ENCODE measurements at places on chromosomes 4 and X. TPM values are rescaled to one million over a fixed set of nuclear protein-coding genes. Genes with fewer than 3 reads are reported as not detected.

- H3K27me3 ChIP-seq: no peaks in the 10 kb centered on the region
- DNase-seq: no peak
- no peak overlapping the region for H3K27ac ChIP-seq
- no peaks in the 10 kb centered on the region for H3K4me1 ChIP-seq
Observed at GRCh38 chr4:10977534-10977933, 293.0 kb upstream of the CLNK start.

- no peak overlapping the region for H3K27ac ChIP-seq
- no peak overlapping the region for H3K4me3 ChIP-seq
- no peak for DNase-seq
Observed at GRCh38 chr4:65450899-65451298, 219.4 kb downstream of the EPHA5 start.

DNA sequence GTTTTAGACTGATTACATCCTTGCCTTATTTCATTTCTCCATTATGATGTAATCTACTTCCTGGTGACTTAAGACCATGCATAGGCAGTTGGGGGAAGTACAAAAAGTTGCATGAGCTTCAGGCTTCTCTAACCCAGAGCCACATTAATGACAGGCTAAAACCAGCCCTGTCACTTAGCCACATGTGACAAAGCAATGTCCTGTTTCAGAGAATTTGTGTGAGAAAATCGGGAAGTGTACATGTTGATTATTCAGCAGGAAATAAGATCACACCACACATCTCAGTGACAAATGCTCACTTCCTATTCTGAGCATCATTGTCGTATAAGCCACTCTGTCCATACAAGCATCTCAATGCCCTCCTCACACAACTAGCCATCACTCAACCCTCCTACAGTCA, 98.5 kb upstream of the MAGEB16 start:
- no peak overlapping the region for H3K4me3 ChIP-seq
- no peak overlapping the region for H3K27ac ChIP-seq
- no peaks in the 10 kb centered on the region for H3K27me3 ChIP-seq
- no peak for DNase-seq
- no peaks in the 10 kb centered on the region for H3K36me3 ChIP-seq

DNA sequence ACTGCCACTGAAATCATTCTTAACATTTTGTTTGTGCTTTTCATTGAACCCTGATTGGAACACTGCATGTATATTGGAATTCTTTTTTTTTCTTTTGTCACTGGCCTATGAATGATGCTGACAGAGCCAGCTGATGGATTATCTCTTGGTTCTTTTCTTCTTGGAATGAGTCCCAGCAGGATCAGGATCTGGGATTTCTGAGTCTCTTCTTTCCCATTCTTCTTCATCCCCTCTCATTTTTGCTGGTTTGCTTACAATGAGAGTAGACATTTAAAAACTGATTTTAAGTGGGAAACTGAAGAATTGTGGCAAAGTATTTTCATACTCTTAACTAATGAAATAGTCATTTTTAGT, 9.0 kb downstream of the DCUN1D4 start:
- no peaks in the 10 kb centered on the region for H3K36me3 ChIP-seq
- no peaks in the 10 kb centered on the region for H3K27me3 ChIP-seq
- H3K4me3 ChIP-seq: no peak overlapping the region
- peaks cover 87% of the 10 kb centered on the region for H3K4me1 ChIP-seq

GRCh38 chrX:361231-362145, 25.2 kb downstream of the PPP2R3B start:
- no peak overlapping the region for H3K4me3 ChIP-seq
- DNase-seq: no peak
- no peak overlapping the region for H3K27ac ChIP-seq

DNA sequence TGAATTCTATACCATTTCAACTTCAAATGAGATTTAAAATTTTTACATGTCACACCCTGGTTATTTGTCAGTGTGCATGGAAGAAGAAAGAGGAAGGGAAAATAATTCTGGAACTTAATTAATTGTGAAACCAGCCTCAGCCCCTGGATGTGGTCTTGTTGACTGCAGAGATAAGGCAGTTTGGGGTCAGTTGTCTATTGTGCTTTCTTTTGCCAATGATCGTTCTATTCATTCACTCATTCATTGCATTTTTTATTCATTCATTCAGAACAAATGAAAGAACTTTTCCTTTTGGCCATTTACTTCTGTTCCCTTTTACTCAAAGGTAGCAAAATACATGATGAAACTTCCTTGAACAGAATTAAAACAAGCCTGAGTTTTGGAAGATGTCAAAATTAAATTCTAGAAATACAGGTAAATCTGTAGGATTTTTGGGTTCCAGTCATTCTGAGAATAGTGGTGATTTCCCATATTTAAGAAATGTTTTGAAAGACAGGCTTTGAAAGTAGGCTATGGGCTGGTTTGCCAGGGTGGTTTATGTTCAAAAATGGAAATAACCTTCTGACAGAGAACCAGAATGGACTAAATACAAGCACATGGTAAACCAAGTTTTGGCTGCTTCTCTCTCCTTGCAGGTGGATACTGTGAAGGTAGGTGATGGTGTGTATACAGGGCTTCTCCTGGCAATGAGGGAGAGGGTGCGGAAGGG, 35.7 kb downstream of the PARM1 start:
- peak overlapping the region; percentile 84 for H3K27ac ChIP-seq
- H3K27me3 ChIP-seq: no peaks in the 10 kb centered on the region
- no peaks in the 10 kb centered on the region for H3K36me3 ChIP-seq
- peaks cover 52% of the 10 kb centered on the region for H3K4me1 ChIP-seq

GRCh38 chr4:76597423-76597979, 162.5 kb downstream of the SHROOM3 start:
- peaks cover 43% of the 10 kb centered on the region for H3K4me1 ChIP-seq
- H3K27me3 ChIP-seq: no peaks in the 10 kb centered on the region
- DNase-seq: no peak
- H3K4me3 ChIP-seq: no peak overlapping the region
- H3K36me3 ChIP-seq: no peaks in the 10 kb centered on the region
- H3K27ac ChIP-seq: peak overlapping the region; percentile 42

GRCh38 chr4:166078383-166078782, 205.3 kb downstream of the TLL1 start:
- no peak for DNase-seq
- no peak overlapping the region for H3K27ac ChIP-seq
- H3K36me3 ChIP-seq: no peaks in the 10 kb centered on the region

- DNase-seq: no peak
- no peak overlapping the region for H3K4me3 ChIP-seq
- H3K27me3 ChIP-seq: no peaks in the 10 kb centered on the region
- no peaks in the 10 kb centered on the region for H3K36me3 ChIP-seq
- no peaks in the 10 kb centered on the region for H3K4me1 ChIP-seq
Observed at GRCh38 chr4:160716551-160716950, 1447.2 kb downstream of the FSTL5 start.

DNA sequence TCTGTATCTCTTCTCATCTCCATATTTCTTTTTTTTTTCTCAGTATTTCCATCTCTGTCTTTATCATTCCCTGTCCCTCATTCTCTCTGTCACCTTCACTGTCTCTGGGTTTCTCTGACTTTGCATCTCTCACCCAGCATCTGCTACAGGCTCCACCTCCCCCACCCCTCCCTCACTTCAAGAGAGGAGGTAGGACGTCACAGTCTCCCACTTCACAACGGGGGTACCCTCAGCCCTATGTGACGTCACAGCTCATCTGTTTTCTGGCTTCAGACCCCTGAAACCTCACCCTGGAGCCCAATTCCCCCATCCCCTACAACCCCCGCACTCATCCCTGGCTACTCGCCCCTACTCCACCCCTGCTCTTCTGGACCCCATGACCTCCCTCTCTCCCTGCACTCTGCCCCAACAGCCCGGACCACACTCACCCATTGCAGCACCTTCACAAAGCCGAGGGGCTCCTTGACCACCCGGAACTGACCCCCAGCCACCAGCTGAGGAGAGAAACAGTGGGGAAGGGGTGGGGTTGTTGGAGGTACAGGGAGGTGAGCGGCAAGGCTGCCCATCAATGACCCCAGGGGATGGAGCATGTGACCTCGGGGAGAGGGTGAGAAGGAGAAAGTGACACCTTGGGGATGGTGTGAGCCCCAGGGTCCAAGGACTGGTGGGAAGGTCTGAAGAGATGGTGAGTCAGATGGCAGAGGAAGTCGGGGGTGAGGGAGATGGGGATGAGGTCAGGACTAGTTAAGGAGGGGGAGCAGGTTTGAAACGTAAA, 1.3 kb downstream of the SYP start:
- no peaks in the 10 kb centered on the region for H3K36me3 ChIP-seq
- no peak overlapping the region for H3K4me3 ChIP-seq
- H3K27ac ChIP-seq: no peak overlapping the region
- no peak for DNase-seq
- peaks cover 8% of the 10 kb centered on the region for H3K4me1 ChIP-seq

GRCh38 chrX:153606503-153606902, 7.6 kb upstream of the CCNQ start:
- no peak overlapping the region for H3K4me3 ChIP-seq
- peaks cover 14% of the 10 kb centered on the region for H3K4me1 ChIP-seq
- H3K27ac ChIP-seq: no peak overlapping the region
- peaks cover 5% of the 10 kb centered on the region for H3K27me3 ChIP-seq

DNA sequence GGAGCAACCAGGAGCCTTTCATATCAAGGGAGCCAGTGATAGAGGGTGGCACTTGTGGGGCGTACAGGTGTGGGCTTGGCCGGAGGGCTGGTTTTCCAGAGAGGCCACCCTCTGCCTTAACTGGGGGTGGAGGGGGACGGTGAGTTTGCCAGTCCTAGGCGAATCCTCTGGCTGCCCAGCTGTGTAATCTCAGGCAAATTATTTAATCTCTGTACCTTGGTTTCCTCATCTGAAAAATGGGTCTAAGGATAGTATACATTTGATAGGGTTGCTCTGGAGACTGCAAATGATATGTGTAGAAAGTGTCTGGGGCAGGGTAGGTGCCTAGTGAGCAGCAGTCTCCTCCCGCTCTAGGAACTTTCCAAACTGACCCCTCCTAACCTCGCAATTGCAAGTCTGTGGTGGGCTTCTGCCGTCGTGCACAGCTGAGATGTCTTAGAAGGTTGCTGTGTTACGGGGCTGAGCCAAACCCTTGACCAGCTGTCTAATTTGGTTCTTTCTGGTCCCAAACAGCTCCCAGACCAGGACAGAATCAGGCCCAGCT, 3.8 kb upstream of the CXCR3 start:
- DNase-seq: no peak
- peak overlapping the region; percentile 81 for H3K27ac ChIP-seq
- H3K27me3 ChIP-seq: no peaks in the 10 kb centered on the region
- no peaks in the 10 kb centered on the region for H3K36me3 ChIP-seq
- no peak overlapping the region for H3K4me3 ChIP-seq

- no peak for DNase-seq
- H3K4me1 ChIP-seq: peaks cover 34% of the 10 kb centered on the region
- peak overlapping the region; percentile 91 for H3K27ac ChIP-seq
- peak overlapping the region; percentile 79 for H3K4me3 ChIP-seq
Observed at GRCh38 chrX:14029039-14029424, 660 bp downstream of the GEMIN8 start.

The ANXA10 gene
- not detected for total RNA-seq

The OSTC gene
- 27.2 TPM for total RNA-seq

The NUDT10 gene
- 0.27 TPM for total RNA-seq

The TBC1D9 gene
- 11.4 TPM for total RNA-seq

The PNMA6A gene
- total RNA-seq: 1.4 TPM

The DCHS2 gene
- not detected for total RNA-seq

The DRD5 gene
- not detected for total RNA-seq
